GM12865 (cell line): ENCODE measurements at places on chromosomes 6 and 20.

DNA sequence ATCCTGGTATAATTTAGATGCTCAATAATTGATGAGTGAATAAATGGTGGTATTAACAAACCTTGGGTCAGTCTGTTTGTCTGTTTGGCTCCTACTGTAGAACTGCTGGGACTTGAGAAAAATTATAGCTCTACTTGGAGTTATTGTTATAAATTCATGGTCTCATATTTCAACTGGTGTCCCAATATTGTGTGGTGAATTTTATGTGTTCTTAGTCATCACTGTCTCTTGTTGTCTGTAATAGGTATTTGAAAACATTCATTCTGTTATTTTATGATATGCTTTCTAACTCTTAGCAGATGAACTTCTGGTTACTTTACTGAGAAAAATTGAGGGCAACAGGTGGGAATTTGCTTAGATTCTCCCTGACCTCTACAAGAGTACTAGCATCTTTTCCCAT lies 221.4 kb downstream of the CDKAL1 start:
- DNase-seq = no peak

DNA sequence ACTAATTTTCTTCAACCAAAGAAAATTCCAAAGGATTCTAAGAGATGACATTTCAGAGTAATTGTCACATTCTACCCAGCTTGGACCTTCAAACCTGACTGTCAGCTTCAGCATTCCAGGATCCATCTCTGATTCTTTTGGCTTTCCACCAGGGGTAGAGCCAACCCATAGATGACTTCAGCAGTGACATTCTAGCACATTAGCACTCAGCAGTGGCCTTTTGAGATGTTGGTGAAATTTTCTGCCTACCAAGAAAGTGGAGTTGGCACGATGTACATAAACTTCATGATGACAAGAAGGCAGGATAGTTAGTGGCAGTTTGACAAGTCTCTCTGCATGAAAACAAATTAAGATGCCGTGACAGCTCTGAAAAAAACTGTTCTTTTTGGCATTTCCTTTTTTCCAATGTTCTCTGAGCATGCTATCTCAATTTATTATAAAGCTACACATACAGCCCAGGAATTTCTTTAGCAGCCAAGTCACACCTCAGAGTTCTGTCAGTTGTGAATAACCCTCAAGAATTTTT lies 466.5 kb upstream of the RNF217 start:
- no peak for DNase-seq

DNA sequence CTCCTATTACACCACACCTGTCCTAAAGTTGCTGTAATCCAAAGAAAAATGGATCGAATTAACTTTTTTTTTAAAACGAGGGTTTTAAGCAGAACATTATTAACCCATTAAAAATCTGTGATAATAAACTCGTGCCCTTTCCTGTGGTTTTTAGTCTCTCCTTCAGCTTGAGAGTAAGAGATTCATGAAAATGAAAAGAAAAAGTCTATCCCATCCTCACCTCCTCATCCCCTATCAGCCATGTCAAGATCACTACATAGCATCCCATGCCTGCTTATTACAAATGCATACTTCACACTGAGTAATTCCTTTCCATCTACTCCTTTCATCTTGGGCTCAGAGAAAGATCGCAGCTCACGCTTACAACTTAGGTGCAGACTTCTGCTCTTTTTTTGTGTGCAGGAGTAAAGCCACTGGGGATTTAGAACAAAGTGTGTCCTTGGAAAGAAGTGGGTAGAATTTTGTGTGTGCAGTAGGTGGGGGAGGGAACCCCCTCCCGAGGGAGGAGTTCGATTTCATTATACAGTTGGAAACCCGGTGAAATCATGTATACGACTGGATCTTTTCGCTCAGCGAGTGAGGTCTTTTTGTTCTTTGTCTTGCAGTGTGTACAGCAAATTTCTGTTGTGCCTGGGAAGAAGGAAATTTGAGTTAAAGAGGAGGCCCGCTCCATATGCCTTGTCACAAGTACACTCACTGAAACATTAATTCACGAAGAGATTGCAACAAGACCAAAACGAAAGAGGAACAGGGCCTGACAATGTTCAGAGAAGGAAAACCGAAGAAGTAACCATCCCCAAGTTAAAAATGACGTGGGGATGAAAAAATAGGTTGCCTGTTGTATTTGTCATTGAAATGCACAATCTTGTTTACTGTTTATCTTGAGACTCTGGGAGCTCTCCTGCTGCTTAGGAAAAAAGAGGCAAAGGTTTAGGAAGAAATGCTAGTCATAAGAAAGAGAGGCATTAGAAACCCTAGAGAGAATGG lies 146.5 kb upstream of the ZNF217 start:
- DNase-seq = peak; percentile 80

GRCh38 chr6:163702736-163703135 lies 288.2 kb downstream of the QKI start:
- no peak for DNase-seq

DNA sequence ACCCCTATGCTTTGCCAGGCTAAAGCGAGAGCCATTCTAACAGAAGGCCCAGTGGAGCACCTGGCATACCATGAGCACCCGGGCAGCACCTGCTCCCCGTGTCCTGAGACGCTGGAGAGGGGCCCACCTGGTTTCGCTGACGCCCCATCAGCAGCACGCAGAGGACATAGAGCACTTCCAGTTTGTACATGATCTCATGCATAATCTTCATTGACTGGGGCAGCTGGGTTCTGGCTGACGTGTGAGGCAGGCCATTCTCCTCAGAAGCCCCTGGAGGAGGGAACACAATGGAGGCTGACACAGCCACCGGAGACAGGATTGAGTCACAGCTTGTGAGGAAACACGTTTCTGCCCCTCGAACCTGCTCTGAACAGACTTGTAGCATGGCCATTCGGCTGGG lies 65.4 kb downstream of the MYH7B start:
- DNase-seq = no peak

- DNase-seq = no peak
These were observed 208.0 kb upstream of the KCNQ5 start for GRCh38 chr6:72413884-72414283.

- peak; percentile 92 for DNase-seq
These were observed at the start of gene SLC17A9 for GRCh38 chr20:62952373-62952967. TSS of gene SLC17A9 (plus strand) at chr20:62952709. CDS start at chr20:62952831, 122 bp downstream.

DNA sequence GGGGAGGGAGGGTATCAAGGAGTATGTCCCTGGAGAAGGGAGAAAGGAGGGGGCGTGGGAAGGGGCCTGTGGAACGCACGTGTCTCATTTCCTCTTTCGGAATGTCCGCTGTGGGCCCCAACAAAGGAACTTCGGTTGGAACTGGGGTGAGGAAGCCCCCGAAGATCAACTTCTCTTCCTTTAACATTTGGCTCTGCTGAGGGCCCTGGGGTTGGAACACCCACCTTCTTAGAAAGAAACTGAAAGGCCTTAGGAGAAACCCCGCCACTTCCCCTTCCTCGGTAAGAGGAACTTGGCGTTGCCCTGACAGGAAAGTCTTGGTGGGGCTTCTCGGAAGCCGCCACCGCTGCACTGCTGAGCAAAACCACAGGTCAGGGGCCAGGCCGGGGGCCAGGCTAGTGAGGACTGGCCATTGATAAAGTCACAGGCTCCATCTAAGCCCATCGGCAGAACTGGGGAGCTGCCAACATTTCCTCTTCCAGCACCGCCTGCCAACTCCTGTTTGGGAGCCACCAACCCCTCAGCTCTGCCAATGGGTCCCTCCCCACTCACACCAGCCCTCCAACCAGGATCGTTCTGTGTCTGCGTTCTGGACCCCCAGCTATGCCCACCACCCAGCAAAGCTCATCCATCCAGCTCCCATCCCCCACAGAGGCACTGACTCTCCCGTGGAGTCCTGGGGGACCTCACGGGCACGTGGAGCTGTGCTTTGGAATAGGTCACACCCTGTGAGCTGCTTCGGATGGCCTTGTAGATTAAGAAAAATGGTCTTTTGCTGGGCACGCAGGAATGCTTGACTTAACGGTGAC lies 44.8 kb downstream of the FGD2 start:
- peak; percentile 87 for DNase-seq

- DNase-seq = no peak
These were observed 270.8 kb downstream of the PREX1 start for GRCh38 chr20:48556956-48557355.
